NCI-H2107 (cell line): ENCODE measurements at places on chromosomes 16 and 17.

GRCh38 chr17:13395346-13395745, 206.4 kb downstream of the HS3ST3A1 start:
- no peak for DNase-seq

GRCh38 chr17:35342276-35342675, 31.1 kb downstream of the SLFN11 start:
- no peak for DNase-seq

DNA sequence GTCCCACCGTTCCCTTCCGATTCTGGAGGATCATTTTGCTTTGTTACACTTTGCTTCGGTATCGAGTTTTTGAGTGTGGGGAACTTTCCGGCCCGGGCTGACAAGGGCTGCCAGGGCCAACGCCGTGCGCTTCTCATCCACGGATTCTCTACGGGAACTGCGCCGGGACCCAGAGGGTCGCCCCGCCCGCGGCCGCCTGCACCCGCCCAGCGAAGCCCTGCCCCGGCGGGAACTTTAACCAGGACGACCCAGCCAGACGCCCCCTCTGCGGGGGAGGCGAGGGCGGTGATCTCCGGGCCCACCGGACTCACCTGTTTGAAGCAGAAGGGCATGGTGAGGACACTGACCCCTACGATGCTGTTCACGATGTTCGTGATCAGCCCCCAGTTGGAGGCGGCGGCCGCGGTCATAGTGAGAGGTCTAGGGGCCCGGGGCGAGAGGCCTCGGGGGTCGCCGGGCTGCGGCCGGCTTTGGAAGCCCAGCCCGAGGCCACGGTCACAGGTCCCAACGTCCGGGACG, 536 bp downstream of the SLC38A10 start:
- no peak for DNase-seq

DNA sequence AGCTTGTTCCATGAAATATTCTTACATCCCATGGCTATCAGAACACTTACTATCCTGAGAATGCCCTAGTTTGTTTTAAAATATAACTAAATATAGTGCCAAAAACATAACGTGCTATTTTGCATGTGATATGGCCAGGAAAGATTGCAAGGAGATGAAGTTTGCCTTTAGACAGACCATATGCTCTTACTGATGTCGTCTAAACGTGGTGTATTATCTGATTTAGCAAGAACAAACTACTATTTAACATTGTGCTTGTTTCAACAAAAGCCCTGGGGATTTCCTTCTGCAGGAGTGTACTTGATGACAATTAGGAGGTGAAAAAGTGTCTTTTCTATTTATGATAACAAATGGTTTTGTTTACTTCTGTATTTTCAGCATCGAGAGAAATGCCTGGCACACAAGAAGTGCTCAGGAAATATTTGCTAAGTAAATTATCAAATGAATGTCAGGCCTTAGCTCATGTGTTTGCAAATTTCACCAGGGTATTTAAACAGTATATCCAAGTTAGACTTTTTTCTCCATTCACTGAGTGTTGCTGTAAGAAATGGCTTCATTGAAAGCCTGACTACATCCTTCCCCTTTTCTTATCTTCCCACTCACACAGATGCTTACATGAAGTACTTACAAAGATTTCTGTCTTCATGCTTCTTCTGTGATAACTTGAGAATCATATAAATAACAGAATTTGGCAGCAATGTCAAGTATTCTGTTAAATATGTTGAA, 1033.6 kb downstream of the CDH8 start:
- DNase-seq, result no peak

DNA sequence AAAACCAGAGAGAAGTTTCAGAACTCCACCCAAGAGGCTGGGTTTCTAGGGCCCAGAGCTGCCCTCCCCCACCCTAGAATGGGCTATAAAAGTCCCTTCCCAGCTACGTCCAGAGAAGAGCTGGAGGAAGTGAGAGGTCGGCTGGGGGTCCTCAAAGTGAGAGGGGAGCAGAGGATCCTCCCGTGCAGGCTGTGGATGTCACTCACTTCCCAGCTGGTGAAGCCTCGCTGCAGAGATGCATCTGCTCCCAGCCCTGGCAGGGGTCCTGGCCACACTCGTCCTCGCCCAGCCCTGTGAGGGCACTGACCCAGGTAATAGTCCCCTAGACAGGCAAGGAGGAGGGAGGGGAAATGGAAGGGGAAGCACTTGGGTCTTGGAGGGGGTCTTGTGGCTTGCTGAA, at the start of gene EPX:
Gene EPX (plus strand): TSS at position 115 of the 400 bp plus-strand sequence. CDS start 121 bp downstream, at position 236.
- DNase-seq, result no peak

- DNase-seq, result no peak
Measured at GRCh38 chr16:56319376-56319775, 106.0 kb downstream of the AMFR start.

GRCh38 chr17:48074322-48075081, 26.3 kb downstream of the NFE2L1 start:
- DNase-seq, result no peak

GRCh38 chr17:14919631-14920213, 345.4 kb downstream of the PMP22 start:
- DNase-seq, result no peak

DNA sequence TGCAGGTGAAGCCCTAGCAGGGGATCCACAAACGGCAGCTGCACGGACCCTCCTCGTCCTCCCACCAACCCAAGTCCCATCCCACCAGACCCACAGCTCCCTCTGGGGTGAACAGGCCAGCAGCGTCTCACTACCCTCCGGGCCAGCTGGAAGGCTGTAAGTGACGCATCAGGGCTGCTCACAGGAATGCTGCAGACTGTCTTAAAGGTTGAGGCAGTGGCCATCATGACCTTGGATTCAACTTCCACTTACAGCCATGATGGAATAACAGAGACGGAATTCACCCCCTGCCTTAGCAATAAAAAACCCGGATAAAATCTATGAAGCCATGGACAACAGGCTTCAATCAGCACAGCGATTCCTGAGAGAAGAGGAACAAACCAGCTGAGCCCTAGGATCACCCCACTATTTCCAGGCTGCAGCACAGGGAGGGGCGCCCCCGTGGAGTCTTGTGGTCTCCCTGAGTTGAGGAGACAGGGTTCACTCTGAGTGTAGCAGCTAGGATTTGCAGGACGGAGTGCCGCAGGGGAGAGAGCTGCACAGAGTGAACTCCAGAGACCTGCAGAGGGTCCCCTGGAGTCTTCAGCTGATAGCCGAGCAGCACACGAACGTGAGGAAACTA, 10.5 kb downstream of the FAM83G start:
- DNase-seq, result no peak

DNA sequence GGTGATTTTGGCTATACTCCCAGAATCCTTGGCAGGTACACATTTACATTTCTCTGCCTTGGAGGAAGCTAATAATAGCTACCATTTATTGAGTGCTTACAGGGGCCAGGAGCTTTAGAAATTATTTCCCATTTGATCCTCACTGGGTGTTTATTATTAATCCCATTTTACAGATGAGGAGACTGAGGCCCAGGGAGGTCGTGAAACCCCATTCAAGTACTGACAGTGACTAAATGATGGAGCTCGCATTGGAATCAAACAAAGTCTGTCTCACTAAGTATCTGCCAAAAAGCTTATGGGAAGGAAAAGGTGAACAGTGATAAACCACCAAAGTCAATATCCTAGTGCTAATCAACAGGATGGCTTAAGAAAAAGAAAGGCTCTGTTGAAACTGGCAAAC, 33.3 kb upstream of the XYLT1 start:
- no peak for DNase-seq

GRCh38 chr16:70656065-70656711, 9.8 kb downstream of the IL34 start:
- no peak for DNase-seq

GRCh38 chr17:65228734-65229620, 91.8 kb downstream of the RGS9 start:
- no peak for DNase-seq

DNA sequence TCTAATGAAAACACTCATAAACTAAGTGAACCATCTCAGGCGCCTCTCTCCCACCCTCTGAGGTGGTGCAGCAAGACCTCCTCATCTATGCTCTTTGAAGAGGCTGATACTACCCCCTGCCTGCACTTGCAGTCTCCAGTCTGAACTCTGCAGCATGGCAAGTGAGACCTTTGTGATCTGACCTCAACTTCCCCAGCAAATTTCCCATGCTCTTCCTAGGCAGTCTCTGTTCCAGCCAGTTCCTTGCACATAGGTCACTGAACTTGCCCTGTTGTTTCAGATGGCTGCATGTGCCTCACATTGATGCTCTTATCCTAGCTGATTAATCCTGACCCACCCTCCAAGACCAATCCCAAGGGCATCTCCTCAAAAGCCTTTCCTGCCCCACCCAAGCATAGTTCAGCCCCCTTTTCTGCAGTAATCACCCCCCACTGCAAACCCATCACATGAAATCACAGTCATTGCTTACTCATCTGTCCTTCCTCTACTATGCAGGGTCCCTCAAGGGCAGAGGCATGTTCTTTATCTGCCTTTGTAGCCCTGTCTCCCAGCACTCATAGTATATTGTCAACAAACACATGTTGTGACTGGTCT, 42.0 kb downstream of the TBX21 start:
- no peak for DNase-seq

DNA sequence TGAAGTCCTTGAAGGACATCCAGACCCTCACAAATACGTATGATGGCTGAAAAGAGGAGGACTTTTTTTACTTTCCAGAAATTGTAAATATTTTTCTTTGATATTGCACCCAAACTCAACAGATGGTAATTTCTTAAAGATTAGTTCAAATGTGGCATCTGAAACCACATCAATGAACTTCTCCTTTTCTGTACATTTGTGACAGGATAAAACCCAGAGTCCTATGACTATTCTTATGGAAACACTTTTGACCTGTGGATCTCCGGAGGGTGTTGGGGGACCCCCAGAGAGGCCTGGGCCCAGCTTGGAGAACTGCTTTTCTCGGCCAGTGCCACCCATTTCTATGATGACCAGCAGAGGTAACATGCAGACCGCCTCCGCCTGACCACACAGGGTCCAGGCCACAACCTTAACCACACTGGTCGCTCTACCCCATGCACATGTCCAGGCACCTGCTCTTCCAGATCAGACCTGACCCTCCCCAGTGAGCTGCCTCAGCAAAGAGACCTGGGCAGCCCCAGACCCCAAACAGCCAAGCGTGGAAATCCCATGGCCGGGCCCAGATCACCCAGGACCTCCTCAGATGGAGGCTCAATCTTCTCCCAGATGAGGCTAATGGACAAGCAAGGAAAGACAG, 22.7 kb downstream of the RPH3AL start:
- no peak for DNase-seq

GRCh38 chr17:80920441-80920840, 71.2 kb upstream of the CHMP6 start:
- DNase-seq, result no peak

DNA sequence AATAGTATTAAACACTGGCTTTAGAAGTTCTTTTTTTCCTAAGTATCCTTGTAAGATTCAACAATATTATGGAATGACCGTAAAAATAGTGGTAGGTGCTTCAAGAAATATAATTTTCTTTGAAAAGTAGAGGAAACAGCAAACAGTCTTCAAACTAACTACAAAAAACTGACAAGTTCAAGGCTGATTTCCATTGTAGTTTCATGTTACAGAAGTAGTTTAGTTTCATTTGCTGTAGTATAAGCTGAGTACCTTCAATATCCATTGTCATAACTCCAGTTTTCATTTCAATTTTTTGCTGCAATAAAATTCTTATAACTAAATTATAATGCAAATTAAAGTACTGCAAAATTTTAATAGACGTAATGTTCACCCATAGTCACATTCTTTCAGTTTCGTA, 19.3 kb downstream of the PHKB start:
- DNase-seq, result no peak

GRCh38 chr17:74330446-74330845, 4.4 kb downstream of the KIF19 start:
- no peak for DNase-seq

DNA sequence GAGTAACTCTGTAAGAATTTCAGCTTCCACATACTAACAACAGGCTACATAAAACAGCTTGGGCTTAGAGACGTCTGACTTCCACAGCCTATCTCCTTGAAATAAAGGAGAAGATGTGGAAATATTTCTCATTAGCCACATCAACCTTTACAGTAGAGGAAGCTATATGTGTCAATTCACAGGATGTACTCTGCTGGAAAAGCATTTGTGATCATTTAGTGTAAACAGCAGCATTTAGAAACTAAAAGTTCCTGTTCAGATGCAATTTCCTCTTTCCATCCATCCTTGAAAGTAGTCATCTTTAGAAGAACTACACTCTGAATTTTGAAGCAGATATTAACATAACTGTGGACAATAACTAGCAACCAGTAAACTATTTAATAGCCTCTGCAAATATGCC, 46.2 kb downstream of the XPO6 start:
- no peak for DNase-seq

DNA sequence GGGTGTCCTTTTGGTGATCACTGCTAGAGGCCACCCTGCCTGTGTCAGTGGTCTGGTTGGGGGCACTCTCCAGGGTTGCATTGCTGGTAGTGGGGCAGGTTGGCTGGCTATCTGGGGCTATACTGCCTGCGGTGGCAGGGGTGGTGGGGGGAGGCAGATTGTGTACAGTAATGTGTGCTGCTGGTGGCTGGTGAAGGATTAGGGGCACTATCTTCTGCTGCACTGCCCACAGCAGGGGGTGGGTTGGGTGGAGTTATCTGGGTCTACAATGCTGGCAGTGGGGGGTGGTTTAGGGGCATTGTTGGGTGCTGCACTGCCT, 204.0 kb upstream of the WSB1 start:
- no peak for DNase-seq

- no peak for DNase-seq
Measured at GRCh38 chr16:67801241-67801640, 5.1 kb downstream of the RANBP10 start.

- no peak for DNase-seq
Measured at GRCh38 chr17:73288534-73289302, 23.1 kb downstream of the CDC42EP4 start.

DNA sequence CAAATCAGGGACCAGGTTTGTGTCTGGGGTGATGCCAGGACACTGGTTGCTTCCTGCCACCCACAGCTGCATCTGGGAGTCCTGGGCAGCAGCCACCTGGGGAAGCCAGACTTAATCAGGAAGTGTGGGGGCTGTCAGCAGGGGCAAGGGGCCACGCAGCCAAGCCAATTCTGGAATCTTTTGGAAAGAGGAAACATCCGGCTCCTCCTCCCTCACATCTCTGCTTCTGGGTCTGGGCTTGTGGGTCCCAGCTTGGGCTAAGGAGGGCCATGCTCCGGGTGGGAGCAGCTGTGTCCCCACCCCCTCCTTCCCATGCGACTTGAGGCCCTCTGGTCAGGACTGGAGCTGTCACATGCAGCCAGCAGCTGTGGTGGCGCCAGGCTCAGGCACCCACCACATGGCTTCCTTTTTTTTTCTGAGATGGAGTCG, 37.0 kb upstream of the CCDC182 start:
- DNase-seq, result no peak

GRCh38 chr17:29076722-29077121, 33.8 kb downstream of the PIPOX start:
- DNase-seq, result no peak

GRCh38 chr17:5821803-5822202, 237.5 kb upstream of the NLRP1 start:
- no peak for DNase-seq
